ENCODE measurements at places on chromosomes 7 and 10.

- no peak for DNase-seq
Measured at GRCh38 chr7:134407311-134407710, 51.6 kb downstream of the AKR1B1 start.

DNA sequence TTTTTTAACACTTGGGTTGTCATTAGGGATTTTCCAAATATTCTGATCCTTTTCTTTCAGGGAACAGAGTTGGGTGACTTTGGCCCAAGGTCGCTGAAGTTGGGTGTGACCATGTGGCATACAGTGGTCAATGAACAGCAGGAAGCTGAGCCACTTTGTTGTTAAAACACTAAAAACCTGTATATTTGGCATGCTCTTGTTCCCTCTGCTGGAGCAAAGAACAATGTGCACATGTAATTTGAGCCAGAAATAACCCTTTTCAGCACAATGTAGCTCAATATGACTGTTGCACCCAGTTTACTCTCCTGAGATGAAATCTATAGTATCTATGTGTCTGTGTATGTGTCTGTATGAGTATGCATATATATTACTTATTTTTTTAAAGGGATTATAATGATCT, 74.9 kb downstream of the ADCYAP1R1 start:
- DNase-seq, result no peak

DNA sequence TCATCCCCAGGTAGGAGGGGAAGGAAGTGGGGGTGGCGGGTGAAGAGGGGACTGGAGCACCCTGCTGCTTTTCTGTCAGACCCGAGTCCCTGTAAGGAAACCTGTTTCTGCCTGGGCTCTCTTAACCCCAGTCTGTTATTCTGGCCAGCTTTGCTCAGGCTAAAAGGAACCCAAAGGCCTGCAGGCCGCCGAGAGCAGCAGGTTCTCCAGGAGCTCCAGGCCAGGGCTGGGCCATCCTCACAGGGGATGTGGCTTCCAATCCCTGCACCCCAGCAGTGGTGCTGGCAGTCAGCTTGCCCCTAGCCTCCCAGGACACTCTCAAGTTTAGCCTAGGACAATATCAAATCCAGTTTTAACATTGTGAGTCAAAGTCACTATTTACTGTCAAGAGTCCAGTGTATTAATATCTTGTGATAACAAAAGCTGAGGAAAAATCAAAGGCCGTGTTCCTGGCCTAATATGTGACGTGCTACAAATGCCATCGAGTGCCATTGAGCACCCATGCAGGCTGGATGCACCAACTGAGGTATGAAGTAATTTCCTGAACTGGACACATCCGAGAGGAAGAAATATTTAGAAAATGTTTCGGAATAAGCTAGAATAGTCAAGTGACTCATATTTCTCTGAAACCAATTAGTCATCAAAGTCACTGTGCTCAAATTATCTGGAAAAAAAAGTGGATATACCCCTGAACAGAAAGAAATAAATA, 7.0 kb downstream of the PKD1L1 start:
- DNase-seq, result no peak

- no peak for DNase-seq
Measured at GRCh38 chr10:6296828-6297251, 94.1 kb downstream of the PFKFB3 start.

- no peak for DNase-seq
Measured at GRCh38 chr10:29865700-29866355, 193.6 kb downstream of the JCAD start.

DNA sequence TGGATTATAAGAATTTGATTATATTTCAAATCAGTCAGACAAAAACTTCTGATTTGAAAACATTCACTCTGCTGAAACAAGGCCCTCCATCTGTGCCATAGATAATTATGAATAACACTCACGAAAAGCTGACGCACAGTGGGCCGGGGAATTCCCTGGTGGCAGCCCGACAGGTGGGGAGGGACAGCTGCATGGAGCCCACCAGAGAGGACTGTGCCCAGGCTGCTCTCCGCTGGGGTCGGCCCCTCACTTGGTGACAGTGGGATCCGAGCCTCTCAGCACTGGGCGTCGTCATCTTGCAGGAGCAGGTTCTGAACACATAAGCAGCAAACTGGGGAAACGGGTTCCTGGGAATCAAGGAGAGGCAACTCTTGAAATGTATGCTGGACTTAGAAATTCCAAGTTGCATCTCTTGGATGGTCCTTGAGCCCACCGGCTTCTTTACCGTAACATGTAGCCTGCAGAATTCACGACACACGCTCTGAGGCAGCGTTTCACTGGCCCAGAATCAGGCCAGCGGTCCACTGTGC, 41.4 kb downstream of the AFAP1L2 start:
- DNase-seq, result no peak

DNA sequence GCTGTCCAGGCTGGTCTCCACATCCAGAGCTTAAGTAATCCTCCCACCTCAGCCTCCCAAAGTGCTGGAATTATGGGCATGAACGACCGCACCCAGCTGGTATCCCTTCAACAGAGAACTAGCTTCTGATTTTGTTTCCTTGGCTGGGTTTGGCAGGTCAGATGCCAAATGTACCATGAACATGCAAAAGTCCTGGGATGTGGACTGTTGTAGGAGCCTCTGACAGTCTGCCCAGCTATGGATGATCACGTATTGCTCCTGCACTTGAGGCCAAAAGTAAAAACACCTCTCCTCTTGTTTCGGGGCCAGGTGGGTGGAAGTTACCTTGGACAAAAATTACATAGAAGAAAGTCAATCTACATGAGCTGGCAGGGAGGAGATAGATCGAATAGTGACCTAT, 699.5 kb downstream of the TYW1 start:
- DNase-seq, result no peak

GRCh38 chr10:110686949-110687348, 42.8 kb downstream of the RBM20 start:
- DNase-seq, result no peak

GRCh38 chr10:101130984-101131961, at the start of gene TLX1:
Gene TLX1, plus strand, starts transcription at chr10:101131300. Its CDS starts 242 bp downstream, at chr10:101131542.
- no peak for DNase-seq

DNA sequence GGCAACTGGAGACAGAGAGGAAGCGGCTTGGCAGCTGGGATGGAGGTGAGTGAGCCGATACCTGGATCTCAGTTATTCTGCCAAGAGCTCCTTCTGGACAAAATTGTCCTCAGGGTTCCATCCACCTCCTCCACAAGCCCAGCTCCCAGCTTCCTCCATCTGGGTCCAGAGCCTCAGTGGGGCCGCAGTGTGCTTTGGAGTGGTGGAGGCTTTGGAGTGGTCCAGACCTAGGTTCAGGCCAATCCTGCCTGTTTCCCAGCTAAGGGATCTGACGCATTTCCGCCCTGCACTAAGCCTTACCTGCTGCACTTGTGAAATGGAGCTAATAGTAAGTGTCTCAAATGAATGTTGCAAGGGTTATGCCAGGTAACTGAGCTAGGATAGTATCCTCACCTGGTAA, 355.7 kb upstream of the SHH start:
- DNase-seq, result no peak

DNA sequence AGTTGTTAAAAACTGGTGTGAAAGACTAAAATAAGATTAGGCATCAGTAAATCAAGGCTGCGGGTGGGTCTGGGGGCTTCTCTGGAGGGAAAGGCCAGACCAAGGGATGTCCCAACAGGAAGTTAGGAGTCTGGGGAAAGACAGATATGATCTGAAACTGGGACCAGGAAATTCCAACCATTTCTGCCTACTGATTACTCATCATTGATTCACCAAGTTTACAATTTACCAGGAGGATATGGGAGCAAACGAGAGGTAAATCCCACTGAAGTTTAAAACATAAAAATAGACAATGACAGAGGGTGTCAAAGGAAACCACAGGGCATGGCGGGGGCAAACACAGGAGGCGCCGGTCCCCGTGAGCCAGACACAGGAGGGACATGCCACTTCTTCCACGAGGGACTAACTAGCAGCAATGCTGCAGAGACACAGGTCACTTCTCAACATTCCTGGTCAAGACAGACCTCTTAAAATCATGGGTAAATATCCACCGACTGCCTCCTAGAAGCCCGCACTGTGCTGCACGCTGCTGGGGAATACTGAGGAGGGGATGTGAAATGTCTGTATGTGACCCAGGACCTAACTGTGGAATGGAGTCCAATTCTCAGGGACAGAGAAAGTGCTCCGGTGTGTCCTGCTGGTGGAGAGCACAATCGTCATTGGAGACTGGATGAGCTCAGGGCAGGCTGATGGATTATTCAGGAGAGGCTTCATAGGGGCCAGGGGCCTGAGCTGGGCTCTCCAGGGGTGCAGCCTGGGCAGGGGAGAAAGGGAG, 153.4 kb upstream of the KLF14 start:
- no peak for DNase-seq

- no peak for DNase-seq
Measured at GRCh38 chr7:16559497-16560179, 33.0 kb downstream of the LRRC72 start.

- no peak for DNase-seq
Measured at GRCh38 chr10:49629431-49629881, 15.6 kb downstream of the CHAT start.

DNA sequence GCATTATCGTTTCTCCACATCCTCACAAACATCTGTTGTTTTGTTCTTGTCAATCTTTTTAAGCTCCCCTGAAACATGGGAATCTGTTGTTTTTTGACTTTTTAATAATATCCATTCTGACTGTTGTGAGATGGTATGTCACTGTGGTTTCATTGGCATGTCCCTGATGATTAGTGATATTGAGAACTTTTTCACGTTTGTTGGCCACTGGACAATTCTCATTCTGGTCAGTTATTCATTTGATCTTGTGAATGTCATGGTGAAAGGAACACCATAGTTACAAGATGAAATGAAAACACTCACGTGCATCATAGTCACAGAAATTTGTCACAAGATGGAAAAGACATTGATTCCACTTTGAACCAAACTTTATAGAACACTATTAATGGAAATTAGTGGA, 20.5 kb upstream of the SGCE start:
- no peak for DNase-seq

GRCh38 chr10:124047427-124048152, 45.8 kb downstream of the CHST15 start:
- no peak for DNase-seq

DNA sequence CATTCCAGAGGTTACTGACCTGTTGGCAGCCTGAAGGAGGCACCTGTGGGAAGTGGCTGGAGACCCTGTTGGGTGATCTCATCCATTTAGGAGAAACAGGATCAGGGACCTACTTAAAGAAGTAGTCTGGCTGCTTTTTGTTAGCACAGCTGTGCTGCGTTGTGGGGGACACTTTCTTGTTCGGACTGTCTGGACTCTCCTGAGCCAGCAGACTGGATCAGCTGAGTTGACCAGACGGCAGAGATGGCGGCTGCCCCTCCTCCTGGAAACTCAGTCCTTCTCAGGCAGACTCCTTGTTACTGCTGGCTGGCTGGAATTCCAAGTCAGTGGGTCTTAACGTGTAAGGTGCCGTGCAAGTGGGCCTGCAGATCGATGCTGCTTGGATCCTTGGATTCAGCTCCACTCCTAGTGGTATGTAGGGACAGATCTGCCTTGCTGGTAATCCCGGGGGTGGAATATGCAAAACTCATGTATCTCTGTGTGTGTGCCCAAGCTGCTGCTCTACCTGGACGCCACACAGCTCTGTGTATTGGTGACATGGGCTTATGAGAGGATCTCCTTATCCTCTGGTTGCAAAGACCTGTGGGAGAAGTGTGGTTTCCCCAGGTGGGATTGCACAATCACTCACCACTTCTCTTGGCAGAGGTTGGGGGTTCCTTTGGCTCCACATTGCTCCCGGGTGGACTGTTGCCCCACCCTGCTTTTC, 87.3 kb downstream of the CCSER2 start:
- no peak for DNase-seq

- no peak for DNase-seq
Measured at GRCh38 chr7:158450476-158451124, 137.0 kb downstream of the PTPRN2 start.

DNA sequence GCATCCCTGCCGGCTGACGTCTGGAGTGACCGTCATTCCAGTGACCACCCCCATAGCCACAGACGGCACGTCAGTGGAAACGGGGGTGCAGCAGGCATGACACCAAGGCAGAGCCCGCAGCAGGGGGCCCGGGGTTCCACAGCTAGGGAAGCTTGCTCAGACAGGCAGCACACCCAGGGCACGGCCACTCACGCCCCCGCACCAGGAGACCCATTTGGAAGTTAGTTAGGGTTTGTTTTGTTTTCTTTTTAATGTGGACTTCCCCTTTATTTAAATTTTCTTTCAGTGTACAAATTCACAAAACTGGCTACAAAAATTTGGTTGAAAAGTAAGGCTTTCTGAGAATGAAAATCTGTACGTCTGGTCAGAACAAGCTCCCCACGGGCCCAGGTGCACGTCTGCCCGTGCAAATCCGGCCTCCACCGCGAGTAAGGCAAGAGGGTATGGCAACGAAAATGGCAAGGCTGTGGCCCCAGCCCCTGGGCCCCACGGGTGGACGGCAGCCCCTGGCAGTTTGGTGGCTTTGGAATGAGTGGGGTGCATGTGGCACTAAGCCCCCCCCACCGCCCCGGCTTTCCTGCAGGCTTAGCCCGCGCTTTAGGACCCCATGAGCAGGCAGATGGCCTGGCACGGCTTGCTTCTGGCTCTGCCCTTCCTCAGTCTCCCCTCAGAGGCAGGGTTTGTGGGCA, 124.2 kb downstream of the FAM53B start:
- no peak for DNase-seq

DNA sequence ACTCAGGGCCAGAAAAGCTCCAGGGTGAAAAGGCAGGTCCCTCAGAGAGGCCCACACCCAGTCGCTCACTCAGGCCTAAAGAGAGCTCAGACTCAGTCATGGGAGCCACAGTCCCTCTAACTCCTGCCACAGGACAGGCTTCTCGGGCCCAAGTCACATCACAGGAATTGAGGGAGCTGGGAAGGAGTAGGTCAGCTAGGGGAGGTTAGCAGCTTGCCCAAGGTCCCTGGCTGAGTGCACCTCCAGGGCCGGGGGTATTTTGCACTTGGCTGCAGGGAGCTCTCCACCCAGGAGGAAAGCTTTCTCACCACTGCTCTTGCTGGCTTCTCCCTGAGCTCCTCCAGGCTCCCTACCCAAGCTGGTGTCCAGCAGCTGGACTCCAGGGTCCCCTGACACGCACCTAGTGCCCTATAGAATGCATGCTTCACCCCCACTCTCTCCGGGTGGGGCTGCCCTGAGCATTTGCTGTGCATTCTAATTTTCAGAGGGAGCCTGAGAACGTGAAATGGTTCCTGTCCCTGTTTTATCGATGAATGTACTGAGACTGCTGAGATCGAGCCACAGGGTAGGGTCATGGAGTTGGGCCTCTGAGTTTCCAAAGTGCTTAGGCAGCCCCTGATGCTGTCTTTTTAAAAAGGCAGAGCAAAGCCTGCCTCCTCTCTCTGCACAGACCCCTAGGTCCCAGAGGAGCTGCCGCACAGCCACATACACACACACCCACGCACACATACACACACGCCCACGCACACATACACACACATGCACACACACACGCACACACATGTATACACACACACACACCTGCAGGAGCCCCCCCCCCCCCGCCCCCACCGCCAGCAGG, 37.9 kb upstream of the RET start:
- DNase-seq, result no peak

Data from GM12864 (cell line).